ENCODE measurements at places on chromosomes 12 and 14.
A peak's percentile ranks its signal among the peaks of the same experiment; 100 is the strongest.

- DNase-seq: no peak
Measured at GRCh38 chr12:9066755-9067423, 48.8 kb downstream of the A2M start.

GRCh38 chr12:66288121-66288520 is 14.2 kb upstream of the HELB start:
- DNase-seq: no peak

GRCh38 chr14:103489621-103490020 is 33.0 kb downstream of the CKB start:
- DNase-seq: no peak

DNA sequence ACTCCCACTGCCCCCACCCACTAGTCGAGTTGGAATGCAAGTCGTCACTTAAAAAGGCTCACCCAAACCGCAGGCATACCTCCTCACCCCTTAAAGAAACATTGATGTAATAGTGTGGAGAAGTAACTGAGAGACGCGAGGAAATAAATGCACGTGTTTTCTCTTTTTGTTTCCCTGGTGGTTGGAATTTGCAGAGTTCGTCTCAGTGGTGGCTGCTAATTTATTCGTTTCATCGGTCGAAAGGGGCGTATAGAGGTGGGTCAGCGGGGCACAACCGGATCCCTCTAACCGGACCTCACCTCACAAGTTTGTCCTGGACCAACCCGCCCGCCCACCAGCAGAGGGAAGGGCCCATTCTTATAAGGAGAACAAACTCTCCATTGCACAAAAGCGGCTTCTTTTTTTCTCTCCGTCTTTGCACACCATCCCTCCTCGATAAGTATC is 5.0 kb upstream of the NPAS3 start:
- peak; percentile 28 for DNase-seq

GRCh38 chr14:65198346-65198745 is 96.0 kb upstream of the MAX start:
- DNase-seq: no peak

DNA sequence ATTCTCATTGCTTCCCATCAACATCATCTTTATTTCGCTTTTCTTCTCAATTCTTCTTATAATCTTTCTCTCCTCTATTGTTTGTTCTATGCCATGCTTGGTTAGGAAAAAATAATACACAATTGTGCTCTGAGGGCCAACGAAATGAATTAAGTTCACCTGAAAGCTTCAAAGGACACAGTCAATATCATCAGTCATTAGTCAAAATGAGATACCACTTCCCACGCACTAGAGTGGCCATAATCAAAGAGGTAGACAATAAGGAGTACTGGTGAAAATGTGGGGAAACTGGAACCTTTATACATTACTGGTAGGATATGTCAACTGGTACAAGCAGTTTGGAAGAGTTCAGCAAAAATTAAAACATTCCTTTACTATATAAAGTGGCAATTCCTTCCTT is 91.5 kb downstream of the TMTC1 start:
- DNase-seq: no peak

GRCh38 chr12:1473418-1473817 is 121.0 kb downstream of the FBXL14 start:
- DNase-seq: no peak

- no peak for DNase-seq
Measured at GRCh38 chr12:26572137-26572536, 260.9 kb downstream of the ITPR2 start.

DNA sequence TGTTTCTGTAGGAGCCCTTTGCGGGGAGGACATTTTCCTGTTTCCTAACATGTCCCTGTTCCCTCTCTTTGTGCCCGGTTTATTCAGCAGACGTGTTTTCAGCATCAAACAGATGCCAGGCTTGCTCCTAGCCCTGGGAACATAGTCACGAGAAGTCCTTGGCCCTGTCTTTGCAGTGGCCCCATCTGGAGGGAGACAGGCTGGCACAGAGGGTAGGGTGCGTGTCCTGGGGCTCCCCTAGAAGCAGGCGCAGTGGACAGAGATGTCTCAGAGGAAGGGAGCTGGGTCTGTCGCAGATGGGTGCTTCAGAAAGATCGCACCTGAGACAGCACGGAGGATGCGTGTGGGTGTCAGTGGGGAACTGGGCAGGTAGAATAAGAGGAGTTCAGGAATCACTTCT is 75.0 kb upstream of the DYNC1H1 start:
- DNase-seq: no peak

GRCh38 chr14:25843481-25844470 is 754.1 kb downstream of the NOVA1 start:
- DNase-seq: no peak

GRCh38 chr12:119255314-119255713 is 76.6 kb downstream of the HSPB8 start:
- no peak for DNase-seq

- DNase-seq: peak; percentile 53
Measured at GRCh38 chr12:132711080-132711843, 620 bp downstream of the PGAM5 start.

DNA sequence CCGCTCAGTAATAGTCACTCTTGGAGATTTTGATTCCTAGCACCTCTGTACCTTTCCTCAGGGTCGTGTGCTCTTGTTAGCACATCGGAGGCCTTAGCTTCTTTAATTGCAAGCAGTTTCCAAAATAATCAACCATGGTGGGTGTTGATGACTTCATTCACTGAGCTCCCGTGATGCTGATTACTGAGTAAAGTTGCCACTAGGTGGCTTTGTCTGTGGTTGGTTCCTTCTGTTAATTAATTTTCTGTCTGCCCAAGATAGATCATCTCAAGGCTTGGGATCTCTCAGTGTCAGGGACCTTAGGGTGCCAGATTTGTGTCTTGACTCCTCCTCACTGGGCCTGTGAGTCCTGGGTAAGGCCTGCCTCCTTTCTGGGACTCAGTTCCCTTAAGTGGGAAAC is 54.3 kb downstream of the PTPN11 start:
- no peak for DNase-seq

Data from nephron progenitor cell (in vitro differentiated cells).